Lung (tissue), 17 donors: ENCODE measurements at places on chromosomes 6 and 20. TPM values are rescaled to one million over a fixed set of nuclear protein-coding genes. Genes with fewer than 3 reads are reported as not detected.

- DNase-seq: peak; percentile 71
Observed at GRCh38 chr6:125899726-125900182, 56.8 kb upstream of the HINT3 start.

- no peak for DNase-seq
Observed at GRCh38 chr6:169266746-169267591, 13.3 kb upstream of the THBS2 start.

HNF4A gene
- 1.3 TPM for total RNA-seq

DNA sequence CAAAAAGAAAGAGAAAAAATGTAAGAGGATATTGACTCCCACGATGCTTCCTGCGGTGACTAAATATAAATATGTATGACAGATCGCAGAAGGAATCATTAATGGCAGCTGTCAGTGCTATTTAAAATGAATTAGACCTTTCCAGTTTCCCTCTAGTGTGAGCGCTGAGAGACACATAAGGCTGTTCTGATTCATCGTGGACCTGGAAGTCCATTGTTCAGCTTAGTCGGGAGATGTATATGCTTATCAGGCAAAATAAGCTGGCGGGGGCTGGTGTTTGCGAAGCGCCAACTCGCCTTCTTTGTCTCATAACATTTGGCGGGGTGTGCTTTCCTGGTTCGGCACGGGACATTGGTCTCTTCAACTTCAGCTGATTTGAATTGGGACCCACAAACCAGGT lies 95.4 kb downstream of the CDH4 start:
- no peak for DNase-seq

- no peak for DNase-seq
Observed at GRCh38 chr6:42674780-42675179, 47.6 kb downstream of the PRPH2 start.

GRCh38 chr6:109925075-109925474 lies 53.0 kb upstream of the GPR6 start:
- DNase-seq: peak; percentile 33

OTOR gene
- total RNA-seq: not detected

DNA sequence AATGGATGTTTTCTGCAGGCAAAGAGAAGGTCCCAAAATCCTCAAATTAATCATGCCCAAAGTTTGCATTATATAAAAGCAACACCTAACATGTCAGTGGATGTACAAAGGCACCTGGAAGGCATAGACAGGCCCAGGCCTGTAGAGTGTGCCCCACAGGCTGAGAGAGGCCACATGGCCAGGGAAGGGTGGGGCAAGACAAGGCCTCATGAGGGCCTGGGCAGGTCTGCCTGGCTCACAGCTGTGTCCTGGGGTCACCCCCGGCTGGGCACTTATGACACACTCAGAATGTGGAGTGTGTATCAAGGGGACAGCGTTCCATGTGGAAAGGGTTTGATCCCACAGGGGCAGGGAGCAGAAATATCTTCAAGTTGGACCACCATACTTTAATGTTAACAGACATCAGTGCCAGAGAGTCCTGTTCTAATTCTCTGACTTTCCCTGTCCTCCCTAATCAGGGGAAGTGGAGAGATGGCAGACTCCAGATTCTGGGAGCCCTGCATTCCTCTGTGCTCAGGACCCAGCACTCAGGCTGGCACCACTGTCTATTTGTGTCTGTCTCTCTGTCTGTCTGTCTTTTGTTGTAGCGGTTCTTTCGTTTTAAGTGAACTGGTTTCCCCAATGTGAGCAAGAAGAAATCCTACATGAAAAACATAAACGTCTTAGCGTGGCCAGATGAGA lies 178.3 kb upstream of the FOXA2 start:
- DNase-seq: no peak

- DNase-seq: no peak
Observed at GRCh38 chr6:33241968-33242367, 29.7 kb downstream of the VPS52 start.

GRCh38 chr6:40274058-40274457 lies 313.1 kb downstream of the LRFN2 start:
- DNase-seq: no peak

GRCh38 chr20:19628570-19629134 lies 129.4 kb upstream of the RIN2 start:
- DNase-seq: peak; percentile 35

DNA sequence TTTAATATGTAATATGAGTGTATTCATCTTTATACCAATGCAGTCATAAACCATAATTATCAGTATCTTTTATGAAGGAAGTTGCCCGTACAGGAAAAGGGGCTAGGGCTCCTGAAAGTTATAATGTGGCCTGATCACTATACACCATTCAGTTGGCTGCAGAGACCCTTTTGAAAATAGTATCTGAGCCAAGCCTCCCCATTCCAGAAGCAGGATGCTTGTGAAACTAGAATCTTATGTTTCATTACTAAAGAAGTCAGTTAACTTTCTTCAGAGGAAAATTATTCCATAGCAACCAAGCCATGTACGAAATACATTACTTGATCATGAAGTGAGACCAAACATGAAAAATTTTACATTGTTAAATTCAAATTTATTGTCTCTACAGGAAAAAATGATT lies 251.5 kb upstream of the TCF21 start:
- peak; percentile 77 for DNase-seq

- DNase-seq: no peak
Observed at GRCh38 chr6:47027315-47027714, 14.8 kb downstream of the ADGRF1 start.

NKX2-4 gene
- not detected for total RNA-seq

DNA sequence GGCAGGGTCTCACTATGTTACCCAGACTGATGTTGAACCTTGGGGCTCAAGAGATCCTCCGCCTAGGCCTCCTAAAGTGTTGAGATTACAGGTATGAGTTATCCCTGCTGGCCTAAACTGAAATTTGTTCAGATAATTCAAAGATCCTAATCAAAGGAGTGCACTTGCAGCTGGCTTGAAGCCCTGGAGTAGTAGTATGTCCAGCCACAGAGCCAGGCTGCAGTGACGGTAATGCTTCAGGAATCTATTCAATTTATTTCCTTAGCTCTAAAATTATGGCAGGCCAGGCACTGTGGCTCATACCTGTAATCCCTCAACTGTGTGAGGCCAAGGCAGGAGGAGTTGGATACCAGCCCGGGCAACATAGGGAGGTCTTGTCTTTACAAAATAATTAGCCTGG lies 1.4 kb upstream of the DDX43 start:
- no peak for DNase-seq

DNA sequence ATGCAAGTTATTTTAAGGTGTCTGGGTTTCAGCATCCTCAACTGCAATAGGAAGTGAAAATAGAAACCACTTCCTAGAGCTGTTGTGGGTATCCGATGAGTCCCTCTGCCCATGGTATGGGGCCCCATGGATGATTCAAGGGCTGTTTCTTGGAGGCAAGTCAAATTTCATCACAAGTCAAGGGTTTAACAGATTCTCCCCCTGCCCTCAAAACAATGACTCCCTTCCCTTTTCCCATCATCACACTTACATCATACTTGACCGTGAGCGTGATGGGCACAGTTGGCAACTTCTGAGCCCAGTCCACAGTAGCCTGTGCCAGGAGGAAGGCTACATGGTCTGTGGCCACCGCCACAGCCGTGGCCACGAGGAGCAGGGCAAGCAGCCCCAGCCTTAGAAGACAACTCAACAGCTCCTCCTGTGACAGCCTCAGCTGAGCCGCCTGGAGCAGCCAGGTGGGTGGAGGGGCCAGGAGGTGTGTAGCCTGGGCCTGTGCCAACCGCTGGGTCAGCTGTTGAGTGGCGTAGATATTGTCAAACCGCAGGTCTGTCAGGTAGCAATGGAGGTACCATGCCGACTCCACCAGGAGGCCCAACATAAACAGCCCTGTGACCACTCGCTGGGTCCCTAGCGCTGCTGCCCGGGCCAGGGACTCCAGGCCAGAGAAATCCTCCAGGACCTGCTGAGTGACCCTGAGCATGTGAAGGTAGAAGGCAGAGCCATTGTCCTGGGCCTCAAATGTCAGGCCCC lies 5.2 kb downstream of the OCSTAMP start:
- DNase-seq: no peak

C20orf144 gene
- total RNA-seq: not detected

- peak; percentile 40 for DNase-seq
Observed at GRCh38 chr6:150373260-150373701, 4.5 kb downstream of the IYD start.

DNA sequence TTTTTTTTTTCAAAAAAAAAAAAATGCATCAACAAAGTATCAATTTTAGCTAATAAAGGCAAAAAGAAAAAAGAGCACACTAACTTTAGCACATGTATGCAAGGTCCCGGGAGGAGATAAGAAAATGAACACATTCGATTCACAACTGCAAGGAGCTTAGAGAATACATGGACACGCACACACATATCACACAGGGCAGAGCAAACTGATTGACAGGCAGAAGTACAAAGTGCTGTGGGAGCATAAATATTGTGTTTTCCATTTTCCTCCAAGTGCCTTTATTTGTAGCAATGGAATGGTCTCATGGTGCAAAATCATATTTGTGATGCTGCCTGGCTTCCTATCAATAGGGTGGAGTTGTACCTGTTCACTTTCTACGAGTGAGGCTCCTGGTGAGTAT lies 63.8 kb downstream of the SGK1 start:
- DNase-seq: no peak

DNA sequence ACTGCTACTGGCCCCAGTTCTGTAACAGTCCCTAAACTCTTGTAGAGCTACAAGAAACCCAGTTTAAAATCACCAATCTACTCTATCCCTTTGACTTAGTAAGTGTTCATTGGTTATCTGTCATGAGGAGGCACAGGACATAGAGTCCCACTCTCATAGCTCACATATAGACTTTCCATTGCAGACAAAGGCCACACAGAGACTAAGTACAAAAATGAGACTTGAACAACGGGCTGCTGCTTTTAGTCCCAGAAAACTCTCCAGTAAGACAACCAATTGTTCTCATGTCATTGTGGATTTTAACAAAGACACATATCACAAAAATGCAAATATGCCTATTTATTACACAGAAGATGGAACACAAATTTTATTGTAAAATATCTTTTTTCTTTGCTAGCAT lies 197.4 kb downstream of the PTPRK start:
- no peak for DNase-seq

EDN3 gene
- 0.25 TPM for total RNA-seq

GRCh38 chr6:159727717-159728445 lies 575 bp downstream of the WTAP start:
- DNase-seq: no peak

DNA sequence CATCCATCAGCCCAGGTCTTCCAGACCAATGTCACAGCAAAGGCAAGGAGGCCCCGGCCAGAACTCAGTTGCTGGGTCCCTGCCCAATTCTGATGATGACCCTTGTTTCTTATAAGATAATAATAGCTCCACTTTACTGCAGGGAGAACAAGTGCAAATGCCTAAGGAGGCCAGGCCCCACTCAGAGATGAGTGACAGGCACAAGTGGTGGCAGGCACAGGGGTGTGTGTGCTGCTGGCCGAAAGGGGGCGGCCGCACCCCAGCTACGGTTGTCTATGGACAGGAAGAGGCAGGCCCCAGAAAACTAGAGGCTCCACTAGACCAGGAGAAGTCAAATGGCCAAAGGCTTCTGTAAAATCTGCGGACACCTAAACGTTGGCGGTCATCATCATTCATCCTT lies 28.6 kb downstream of the GNAS-AS1 start:
- DNase-seq: no peak

GRCh38 chr6:27800731-27801373 lies 111.3 kb downstream of the OR2B2 start:
- DNase-seq: no peak

DNA sequence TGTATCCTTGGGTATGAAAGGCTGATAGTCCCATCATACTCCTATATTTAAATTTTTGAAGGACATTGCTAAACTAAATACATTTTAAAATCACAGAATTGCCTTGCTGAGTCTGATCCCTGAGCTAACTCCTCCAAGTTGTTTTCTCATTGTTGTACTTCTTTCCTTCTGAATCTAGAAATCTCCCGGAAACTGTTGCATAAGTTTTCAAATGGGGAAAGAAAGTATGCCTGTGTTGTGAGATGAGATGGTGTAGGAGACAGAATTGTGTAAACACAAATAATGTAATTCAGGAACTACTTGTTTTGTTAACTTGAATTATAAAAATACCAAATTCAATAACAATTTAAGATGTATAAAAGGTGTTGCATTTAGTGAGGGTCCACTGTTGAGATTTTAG lies 7.3 kb downstream of the PNRC1 start:
- peak; percentile 10 for DNase-seq
